Myocyte (in vitro differentiated cells): ENCODE measurements at places on chromosomes 16 and 17. TPM values are rescaled to one million over a fixed set of nuclear protein-coding genes. Genes with fewer than 3 reads are reported as not detected.

STH gene
- total RNA-seq, result not detected in 2 replicates

WSCD1 gene
- 19.8 and 30.1 TPM in 2 replicates for total RNA-seq

CACNA1G gene
- total RNA-seq, result 0.03 and 0.10 TPM in 2 replicates

TMEM238L gene
- total RNA-seq, result not detected in 2 replicates

KRTAP1-1 gene
- 0.21 TPM in 1 of 2 replicates, not detected in the other for total RNA-seq

ITPRIPL2 gene
- total RNA-seq, result 26.1 and 26.6 TPM in 2 replicates

CHP2 gene
- not detected in 2 replicates for total RNA-seq

TNS4 gene
- total RNA-seq, result not detected in 2 replicates

ICAM2 gene
- 1.2 and 2.0 TPM in 2 replicates for total RNA-seq

NIP7 gene
- total RNA-seq, result 20.5 and 22.9 TPM in 2 replicates

CCL1 gene
- not detected in 2 replicates for total RNA-seq

SOST gene
- total RNA-seq, result not detected in 2 replicates

LRRC37A3 gene
- total RNA-seq, result 5.1 and 7.4 TPM in 2 replicates

CCL7 gene
- not detected in 2 replicates for total RNA-seq

INCA1 gene
- total RNA-seq, result 0.62 TPM in 1 of 2 replicates, not detected in the other

MED13 gene
- 43.0 and 59.2 TPM in 2 replicates for total RNA-seq

C16orf89 gene
- total RNA-seq, result 0.43 and 0.94 TPM in 2 replicates

CD79B gene
- 0.99 and 4.8 TPM in 2 replicates for total RNA-seq

SPECC1 gene
- 47.0 and 51.7 TPM in 2 replicates for total RNA-seq

ASB16 gene
- total RNA-seq, result 4.0 and 7.8 TPM in 2 replicates

TMEM100 gene
- 1.5 and 3.0 TPM in 2 replicates for total RNA-seq

ABAT gene
- 3.2 and 6.3 TPM in 2 replicates for total RNA-seq

SLC16A11 gene
- total RNA-seq, result 0.78 TPM in 1 of 2 replicates, not detected in the other

ZNF205 gene
- total RNA-seq, result 29.2 and 33.3 TPM in 2 replicates

SEZ6 gene
- total RNA-seq, result 0.16 and 0.57 TPM in 2 replicates

PLLP gene
- not detected in 2 replicates for total RNA-seq

CNTNAP4 gene
- total RNA-seq, result 1.7 and 2.6 TPM in 2 replicates

SPSB3 gene
- 27.0 and 39.6 TPM in 2 replicates for total RNA-seq

IRX5 gene
- total RNA-seq, result 12.7 and 14.0 TPM in 2 replicates

SDR42E2 gene
- total RNA-seq, result not detected in 2 replicates

MLKL gene
- total RNA-seq, result 0.57 and 1.4 TPM in 2 replicates

HYDIN gene
- total RNA-seq, result 0.37 and 0.52 TPM in 2 replicates

DNAH17 gene
- total RNA-seq, result 0.10 TPM in 1 of 2 replicates, not detected in the other

KRT12 gene
- not detected in 2 replicates for total RNA-seq

C17orf107 gene
- 0.42 and 0.94 TPM in 2 replicates for total RNA-seq

CD300E gene
- total RNA-seq, result not detected in 2 replicates

FNDC8 gene
- total RNA-seq, result not detected in 2 replicates

ZPBP2 gene
- total RNA-seq, result not detected in 2 replicates

KRT9 gene
- total RNA-seq, result not detected in 2 replicates

PRSS33 gene
- total RNA-seq, result not detected in 2 replicates

CCL4L2 gene
- not detected in 2 replicates for total RNA-seq

CA7 gene
- 3.4 and 4.2 TPM in 2 replicates for total RNA-seq

CDC6 gene
- total RNA-seq, result 2.6 and 3.8 TPM in 2 replicates

SLFN14 gene
- total RNA-seq, result not detected in 2 replicates

TM4SF5 gene
- total RNA-seq, result not detected in 2 replicates

ALG1 gene
- 16.9 and 20.6 TPM in 2 replicates for total RNA-seq

LYRM9 gene
- 20.1 and 20.2 TPM in 2 replicates for total RNA-seq

BRICD5 gene
- 4.3 and 7.2 TPM in 2 replicates for total RNA-seq

SCIMP gene
- total RNA-seq, result not detected in 2 replicates
